Skeletal muscle cell (primary cell): ENCODE measurements at places on chromosomes 5 and 9.

- DNase-seq: no peak
These were observed 26.3 kb downstream of the SLC28A3 start for GRCh38 chr9:84314306-84314705.

- peak; percentile 24 for DNase-seq
These were observed 56.1 kb downstream of the CHD1 start for GRCh38 chr5:98872674-98873073.

DNA sequence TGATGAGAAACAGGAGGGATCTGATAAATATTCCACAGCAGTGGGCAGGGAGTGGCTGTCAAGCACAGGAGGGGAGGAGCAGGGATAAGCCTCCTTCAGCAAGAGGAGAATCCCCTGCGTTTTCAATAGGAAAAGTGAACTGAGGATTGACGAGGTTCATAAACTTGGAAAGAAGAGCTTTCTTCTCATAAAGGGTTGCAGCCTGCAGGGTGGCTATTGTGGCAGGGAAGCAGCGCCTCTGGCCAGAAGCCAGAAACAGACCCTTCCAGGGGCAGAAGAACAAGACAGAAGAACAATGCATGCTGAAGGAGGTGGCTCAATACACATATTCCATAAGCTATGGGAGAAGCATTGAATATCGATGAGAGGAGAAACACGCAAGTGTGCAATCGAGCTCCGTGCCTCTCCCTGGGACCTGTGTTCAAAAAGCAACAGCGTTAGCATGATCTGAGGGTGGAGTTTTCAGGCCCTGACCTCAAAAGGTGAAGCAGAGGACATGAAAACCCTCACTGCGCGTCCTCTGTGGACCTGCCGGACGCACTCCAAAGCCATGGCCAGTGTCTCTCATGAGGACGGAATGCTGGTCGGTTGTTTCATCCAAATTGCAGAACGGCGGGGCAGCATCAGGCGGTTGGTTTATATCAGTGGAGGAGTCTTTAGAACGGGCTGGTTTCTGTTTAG, 67.6 kb downstream of the ANKRD33B start:
- DNase-seq: no peak

- DNase-seq: no peak
These were observed 9.9 kb downstream of the SLC25A25 start for GRCh38 chr9:128077847-128078503.

DNA sequence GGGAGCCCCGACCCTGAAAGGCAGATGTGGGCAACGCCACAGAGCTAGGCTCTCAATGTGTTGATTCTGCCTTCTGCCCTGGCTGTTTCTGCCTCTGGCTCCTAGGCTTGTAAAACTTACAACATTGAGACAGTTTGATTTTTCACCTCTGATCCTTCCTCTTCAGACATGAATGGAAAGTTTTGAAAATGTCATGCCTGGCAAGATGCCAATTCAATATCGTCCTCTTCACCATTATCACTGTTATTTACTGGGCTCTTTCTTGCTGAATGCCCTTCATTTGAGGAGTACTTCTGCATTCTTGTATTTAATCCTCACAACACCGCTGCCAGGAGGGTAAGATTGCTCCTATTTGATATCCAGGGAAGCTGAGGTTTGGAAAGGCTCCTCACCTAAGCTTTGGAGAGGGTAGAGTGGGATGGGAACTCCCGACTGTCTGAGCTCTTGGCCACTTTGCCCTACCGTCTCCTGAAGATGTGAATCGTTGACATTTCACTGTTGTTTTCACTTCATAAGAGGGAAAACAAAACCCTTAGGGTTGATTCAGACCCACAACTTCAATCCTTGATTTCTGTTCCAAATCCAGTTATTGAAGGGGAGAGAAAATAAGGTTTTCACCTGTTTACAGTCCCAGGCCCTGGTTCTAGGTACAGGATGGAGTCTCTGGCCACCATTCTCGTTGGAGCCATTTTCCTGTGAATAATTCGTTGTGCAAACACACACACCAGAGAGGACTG, 12.7 kb upstream of the FGF1 start:
- no peak for DNase-seq

DNA sequence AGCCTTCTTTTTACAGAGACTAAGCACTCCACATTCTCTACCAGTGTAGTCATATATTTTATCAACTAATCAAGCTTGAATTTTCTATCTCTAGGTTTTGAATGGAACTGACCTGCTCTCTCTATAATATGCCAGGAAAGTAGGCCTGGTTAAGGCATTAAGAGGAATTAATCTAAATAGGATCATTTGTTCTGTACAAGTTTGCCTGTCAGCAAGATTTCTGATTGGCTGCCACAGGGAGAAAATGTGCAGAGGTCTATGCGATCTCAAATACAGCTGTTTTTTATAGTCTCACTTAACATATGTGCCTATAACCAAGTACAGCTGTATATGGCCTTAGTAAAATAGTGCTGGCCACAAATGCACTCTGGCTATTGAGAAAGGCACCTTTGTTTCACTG, 418.8 kb downstream of the KDM4C start:
- DNase-seq: no peak

GRCh38 chr5:4947893-4948536, 192.1 kb upstream of the ADAMTS16 start:
- DNase-seq: no peak

GRCh38 chr5:14143841-14144585, 871 bp downstream of the TRIO start:
- no peak for DNase-seq

DNA sequence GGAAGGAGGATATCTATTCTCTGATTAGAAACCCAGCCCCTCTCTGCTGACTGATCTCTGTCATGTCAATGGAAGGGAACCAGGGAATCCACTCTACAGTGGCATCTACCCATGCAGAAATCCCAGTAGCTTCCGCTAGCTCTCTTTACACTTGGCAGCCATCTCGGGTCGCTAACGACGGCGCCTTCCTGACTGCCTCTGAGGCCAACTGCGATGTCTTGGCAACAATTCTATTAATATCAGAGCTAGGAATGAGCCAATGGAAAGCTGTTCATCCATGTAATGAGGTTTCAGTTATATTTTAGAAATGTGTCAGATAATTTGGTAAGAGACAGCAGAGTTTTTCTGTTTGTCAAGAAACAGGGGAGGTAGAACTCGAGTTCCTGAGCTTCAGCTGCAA, 67.6 kb upstream of the ATP10B start:
- DNase-seq: no peak

DNA sequence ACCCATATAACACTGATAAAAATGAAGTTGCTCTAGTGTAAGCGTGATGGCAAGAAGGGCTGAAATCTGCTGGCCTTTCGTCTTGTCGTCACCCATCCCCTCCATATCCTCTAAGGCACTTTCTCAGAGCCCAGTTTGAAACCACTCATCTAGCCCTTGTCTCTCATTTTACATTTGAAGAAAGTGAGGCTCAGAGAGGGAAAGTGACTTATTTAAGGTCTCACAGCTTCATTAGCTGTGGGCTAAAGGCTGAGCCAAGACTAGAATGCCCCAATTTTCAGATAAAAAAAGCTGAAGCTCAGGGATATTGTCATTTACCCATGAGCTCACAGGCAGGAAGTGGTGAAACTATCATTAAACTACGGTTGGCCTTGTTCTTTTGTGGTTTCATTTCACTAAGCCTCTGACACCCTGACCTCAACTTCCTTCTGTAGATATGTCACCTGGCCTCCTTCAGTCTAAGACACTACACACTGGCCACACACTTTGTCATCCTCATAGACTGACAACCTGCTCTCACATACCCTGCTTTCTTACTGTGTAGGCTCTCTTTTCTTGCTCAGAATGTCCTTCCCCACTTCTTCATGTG, 176.7 kb upstream of the DMAC1 start:
- no peak for DNase-seq

GRCh38 chr5:137092831-137093230, 406.3 kb downstream of the SPOCK1 start:
- DNase-seq: no peak

GRCh38 chr5:169429044-169429443, 128.1 kb upstream of the SLIT3 start:
- no peak for DNase-seq

- DNase-seq: no peak
These were observed 138.4 kb downstream of the LHFPL2 start for GRCh38 chr5:78509884-78510769.

DNA sequence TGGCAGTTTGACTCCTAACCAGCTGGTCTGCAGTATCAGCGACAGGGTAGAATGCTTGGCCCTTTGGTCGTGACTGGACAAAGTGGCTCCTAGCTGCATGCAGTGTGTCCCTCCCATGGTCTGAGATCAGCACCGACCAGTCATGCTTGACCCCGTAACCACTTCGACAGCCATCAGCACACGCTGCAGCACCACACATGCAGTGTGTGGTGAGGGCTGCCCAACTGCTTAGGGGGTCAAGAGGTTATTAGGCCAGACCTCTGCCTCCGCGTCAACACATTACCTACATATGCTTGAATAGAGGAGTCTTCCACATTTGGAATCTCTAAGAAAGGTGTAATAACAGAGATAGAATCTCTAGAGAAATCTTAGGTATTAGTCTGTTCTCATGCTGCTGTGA, 139.1 kb downstream of the FSTL4 start:
- DNase-seq: no peak
